ENCODE measurements at places on chromosomes 2 and 18.

- DNase-seq = peak; percentile 54
These were observed 247.7 kb downstream of the ZNF385B start for GRCh38 chr2:179613701-179614100.

DNA sequence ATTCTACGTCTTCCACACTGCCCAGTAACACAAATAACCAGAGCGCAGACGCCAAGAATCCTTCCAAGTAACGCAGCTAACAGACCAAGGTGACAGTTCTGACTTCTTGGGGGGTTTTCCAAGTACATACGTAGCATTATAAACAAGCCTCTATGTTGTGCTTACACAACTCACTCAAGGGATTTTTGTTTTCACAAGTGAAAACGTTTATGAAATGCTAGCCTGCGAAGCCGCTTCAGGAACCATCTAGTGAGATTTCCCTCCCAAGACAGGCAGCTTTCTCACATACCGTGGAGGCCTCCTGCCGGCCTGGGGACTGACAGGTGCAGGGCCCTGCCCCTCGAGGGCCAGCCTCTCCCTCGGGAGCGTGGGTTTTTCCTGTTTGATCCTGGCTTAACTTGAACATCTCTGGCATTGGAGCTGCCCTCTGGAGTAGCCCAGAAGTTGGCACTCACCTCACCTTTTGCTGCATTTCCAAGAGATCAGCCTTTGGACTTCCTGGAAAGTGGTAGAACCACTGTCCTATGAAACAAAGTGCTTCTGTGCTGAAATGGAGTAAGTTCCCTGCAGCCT lies 151.1 kb downstream of the MBP start:
- no peak for DNase-seq

DNA sequence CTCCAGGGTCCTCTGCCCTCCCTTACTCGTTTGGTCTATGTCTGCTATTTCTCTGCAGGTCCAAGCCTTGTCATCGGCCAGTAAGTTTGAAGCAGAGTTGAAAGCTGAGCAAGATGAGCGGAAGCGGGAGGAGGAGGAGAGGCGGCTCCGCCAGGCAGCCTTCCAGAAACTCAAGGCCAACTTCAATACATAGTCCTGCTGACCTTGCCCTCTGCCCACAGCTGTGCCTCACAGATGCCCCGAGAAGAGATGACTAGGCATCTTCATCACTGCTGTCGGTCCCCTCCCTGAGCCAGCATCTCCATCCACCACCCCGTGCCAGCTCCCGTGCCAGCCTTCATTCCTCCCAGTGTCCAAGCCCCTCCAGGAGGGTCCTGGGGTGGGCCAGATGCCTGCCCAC lies 15.6 kb upstream of the GIGYF2 start:
- DNase-seq = no peak

DNA sequence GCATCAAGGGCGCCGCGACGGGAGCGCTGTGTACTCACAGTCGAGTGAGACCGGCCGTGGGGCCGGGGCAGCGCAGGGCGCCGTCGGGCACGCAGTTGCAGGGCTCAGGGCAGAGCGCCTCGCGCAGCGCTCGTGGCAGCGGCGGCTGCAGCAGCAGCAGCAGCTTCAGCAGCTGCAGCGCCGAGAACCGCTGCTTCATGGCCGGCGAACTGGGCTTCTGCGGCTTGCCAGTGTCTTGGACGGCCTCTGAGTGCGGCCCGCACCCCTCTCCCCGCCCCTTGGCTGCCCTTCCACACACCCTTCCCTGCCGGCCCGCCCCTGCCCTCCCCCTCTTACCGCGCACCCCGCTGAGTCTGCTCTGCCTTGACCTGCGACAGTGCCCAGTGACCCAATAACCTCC lies at the start of gene LHCGR:
LHCGR (minus strand) TSS at position 252 of the 400 bp plus-strand sequence; CDS start at position 199, 53 bp downstream.
- peak; percentile 43 for DNase-seq

- DNase-seq = peak; percentile 80
These were observed 18.0 kb downstream of the C2orf74 start for GRCh38 chr2:61179701-61180639.

GRCh38 chr2:45965871-45966498 lies 314.5 kb downstream of the PRKCE start:
- no peak for DNase-seq

DNA sequence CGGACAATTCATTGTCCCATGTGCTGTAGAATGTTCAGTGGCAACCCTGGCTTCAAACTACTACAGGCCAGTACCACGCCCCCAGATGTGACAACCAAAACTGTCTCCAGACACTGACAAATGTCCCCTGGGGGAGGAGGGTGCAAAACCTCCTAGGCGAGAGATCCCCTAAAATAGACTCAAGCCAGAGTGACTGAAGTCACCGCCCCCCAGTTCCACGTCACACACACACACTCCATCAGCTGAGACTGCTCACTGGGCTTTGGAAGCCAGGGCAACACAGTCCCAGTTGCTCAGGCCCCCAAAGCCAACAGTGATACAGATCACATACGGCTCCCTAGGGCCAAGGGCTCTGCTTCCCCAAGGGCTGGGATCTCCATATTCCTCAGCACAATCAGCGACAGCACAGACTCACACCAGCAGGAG lies 19.1 kb downstream of the HDAC4 start:
- DNase-seq = no peak

- DNase-seq = no peak
These were observed 24.6 kb downstream of the RTP5 start for GRCh38 chr2:241894056-241894641.

Measured in AG20443 (cell line).